ENCODE measurements at places on chromosomes 3 and 15. TPM values are rescaled to one million over a fixed set of nuclear protein-coding genes. Genes with fewer than 3 reads are reported as not detected.

DNA sequence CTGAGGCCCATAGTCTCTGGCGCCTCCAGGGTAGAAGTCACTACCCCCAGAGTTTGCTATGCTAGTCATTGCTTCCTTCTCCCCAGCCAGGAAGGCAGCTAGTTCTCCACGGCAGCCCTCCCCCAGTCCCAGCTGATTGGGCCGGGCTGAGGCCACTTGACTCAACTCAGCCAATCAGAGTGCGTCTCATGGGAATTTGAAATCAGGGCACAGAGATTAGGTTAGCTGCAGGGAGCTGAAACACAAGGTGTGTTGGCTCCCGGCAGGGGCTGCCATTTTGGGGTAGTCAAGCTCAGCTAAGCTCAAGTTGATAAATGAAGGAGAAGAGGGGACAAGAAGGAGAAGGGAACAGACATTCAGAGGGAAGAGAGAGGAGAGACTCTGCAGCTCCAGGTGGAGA, 32.8 kb downstream of the LINGO1 start:
- DNase-seq: no peak

GRCh38 chr3:145696011-145696410, 465.0 kb downstream of the PLOD2 start:
- DNase-seq: no peak

DNA sequence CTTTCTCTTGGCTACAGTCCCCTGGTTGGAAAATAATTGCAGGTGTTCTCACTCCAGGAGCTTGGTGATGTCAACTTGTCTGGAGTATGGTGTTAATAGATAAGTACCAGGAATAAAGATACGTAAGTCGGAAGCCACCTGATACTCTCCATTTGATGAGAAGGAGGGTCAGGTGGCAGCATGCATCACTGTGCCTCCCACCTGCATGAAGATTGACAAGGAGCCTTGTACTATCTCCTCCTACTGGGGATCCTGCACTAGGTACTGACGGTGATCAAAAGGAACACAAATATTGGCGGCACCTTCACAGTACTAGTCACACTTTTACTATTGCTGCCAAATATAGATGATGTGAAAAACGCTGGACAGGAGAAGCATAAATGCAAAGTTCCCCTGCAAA, 32.6 kb upstream of the GABRB3 start:
- no peak for DNase-seq

- no peak for DNase-seq
These were observed 26.3 kb downstream of the COL6A6 start for GRCh38 chr3:130543322-130543721.

- no peak for DNase-seq
These were observed 386.2 kb downstream of the EFHB start for GRCh38 chr3:19547665-19548464.

GRCh38 chr3:65443739-65444446, 594.8 kb downstream of the MAGI1 start:
- DNase-seq: no peak

DNA sequence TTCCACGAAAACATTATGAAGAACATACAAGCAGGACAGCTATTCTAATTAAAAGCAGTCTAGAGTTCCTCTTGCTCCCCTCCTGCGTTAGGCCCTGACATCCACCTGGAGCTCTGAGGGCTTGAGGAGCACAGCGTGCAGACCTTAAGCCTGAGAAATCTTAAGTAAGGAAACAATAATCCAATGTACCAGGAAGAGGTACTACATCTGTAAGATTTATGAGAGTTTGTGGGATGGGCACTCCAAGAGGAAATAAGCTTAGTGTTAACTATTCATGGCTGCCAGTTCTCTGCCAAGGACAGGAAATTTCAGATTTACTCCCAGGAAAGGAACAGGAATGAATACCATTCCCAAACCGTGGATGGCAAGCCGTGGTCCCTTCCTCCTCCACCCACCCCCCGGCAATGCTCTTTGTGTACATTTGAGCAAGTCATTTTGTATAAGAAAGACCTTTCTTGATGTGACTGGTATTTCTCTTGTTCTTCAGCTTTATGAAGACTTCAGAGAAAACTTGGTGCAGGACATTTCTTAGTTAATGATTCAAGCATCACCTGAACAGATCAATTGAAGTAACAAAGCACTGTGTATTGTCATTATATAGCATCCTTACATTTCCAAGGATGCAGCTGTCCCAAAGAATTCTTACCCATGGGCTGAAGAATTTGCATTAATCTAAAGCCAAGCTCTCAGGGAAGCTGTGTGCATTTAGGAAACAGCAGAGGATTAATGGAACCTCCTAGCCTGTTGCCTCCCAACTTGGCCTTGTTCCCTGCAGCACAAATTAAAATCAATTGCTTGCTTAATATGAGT, 28.8 kb upstream of the VILL start:
- DNase-seq: no peak

DNA sequence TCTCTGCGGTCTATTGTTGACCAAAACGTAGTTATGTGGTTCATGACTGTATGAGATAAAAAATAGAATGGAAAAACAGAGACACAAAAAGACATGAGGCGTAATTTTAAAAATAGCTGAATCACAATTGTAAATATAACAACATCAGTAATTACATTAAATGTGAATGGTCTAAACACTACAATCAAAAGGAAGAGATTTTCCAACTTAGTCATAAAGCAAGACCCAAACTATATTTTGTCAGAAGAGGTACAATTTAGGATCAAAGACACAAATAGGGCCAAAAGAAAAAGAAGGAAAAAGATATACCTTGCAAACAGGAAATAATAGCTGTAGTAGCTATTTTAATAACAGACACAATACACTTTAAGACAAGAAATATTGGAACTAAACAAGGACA, 61.5 kb downstream of the LRRC28 start:
- DNase-seq: no peak

DNA sequence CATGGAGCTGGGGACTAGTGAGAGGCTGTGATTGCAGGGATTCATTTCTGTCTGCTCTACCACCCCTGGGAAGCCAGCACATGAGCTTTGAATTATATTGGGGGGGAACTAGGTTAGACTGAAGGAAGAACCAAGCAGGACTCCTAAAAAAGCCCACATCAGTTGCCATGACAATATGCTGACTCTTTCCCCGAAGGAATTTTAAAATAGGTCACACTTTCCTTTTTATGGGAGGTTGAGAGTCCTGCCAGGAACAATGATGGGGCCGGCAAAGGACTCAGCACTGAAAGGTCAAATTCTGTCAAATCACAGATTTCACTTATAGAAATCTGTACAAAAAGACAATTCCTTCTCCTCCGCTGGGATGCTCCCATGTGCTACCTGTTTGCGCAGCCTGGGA, 130.8 kb downstream of the ZNF621 start:
- DNase-seq: no peak

GRCh38 chr3:49788056-49788455, 1.7 kb upstream of the IP6K1 start:
- DNase-seq: no peak

DNA sequence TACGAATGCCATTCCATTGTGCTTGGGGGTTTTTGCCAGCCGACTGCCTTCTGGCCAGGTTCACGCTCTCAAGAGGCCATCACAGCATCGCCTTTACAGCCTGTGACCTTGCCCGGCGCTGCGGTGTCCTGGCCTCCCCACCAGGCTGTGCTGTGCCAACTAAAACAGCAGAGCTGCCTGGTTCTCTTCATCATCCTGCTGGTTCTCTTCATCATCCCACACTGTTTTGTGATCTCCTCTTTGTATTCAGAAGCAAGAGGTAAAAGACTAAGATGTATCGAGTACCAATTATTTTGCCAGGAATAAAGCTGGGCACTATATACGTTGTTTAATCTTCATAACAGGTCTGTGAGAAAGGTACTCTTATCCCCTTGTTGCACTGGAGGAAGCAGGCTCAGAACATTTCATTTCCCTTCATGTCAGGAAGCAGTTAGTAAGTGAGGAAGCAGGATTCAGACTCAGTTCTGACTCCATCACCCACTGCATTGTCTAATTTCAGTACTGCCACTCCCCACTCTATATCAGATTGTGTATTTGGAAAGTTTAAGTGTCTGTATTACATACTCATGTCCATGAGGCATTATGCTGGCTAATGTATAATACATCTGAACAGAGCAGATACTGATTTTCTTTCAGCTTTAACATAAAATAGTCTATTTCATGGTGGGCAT, 92.7 kb downstream of the LRRC28 start:
- no peak for DNase-seq

Gene ZNF774
- polyA plus RNA-seq: 5.4 TPM

Gene IL17RE
- 18.6 TPM for polyA plus RNA-seq

Gene EIF2A
- polyA plus RNA-seq: 210 TPM

Gene SMCO1
- polyA plus RNA-seq: not detected

Measured in left kidney (tissue), 8 donors.